ENCODE measurements at places on chromosomes 1 and 21.

- no peak for DNase-seq
These were observed 14.3 kb downstream of the ADAMTSL4 start for GRCh38 chr1:150563340-150564038.

- no peak for DNase-seq
These were observed 61.0 kb downstream of the TOR3A start for GRCh38 chr1:179142889-179143299.

GRCh38 chr1:236808005-236808404 lies 12.9 kb downstream of the MTR start:
- DNase-seq, result no peak

GRCh38 chr1:155005076-155006011 lies 2.7 kb downstream of the ZBTB7B start:
- no peak for DNase-seq

GRCh38 chr1:174008979-174009378 lies 13.2 kb downstream of the RC3H1 start:
- DNase-seq, result no peak

- no peak for DNase-seq
These were observed 4.6 kb downstream of the AGTRAP start for GRCh38 chr1:11740258-11741192.

- no peak for DNase-seq
These were observed 9.7 kb downstream of the ZNF362 start for GRCh38 chr1:33265780-33266605.

DNA sequence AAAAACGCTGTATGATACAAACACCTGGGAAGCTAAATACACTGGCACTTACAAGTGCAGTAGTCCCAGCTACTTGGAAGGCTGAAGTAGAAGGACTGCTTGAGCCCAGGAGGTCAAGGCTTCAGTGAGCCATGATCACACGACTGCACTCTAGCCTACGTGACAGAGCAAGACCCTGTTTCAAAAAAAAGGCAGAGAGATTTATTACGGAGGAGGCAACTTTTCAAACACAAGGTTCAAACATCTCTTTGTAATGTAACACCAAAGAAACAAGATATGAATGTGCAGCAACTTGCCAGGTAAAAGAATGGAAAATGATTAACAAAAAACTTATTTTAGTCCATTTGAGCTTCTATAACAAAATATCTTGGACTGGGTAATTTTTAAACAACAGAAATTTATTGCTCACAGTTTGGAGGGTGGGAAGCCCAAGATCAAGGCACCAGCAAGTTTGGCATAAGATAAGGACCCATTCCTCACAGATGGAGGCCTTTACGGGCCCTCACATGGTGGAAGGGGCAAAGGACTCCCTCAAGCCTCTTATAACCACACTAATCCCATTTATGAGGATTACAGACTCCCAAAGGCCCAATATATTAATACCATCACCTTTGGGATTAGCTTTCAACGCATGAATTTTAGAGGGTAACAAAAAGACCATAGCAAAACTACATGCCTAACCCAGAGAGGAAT lies 73.3 kb downstream of the EVI5 start:
- no peak for DNase-seq

DNA sequence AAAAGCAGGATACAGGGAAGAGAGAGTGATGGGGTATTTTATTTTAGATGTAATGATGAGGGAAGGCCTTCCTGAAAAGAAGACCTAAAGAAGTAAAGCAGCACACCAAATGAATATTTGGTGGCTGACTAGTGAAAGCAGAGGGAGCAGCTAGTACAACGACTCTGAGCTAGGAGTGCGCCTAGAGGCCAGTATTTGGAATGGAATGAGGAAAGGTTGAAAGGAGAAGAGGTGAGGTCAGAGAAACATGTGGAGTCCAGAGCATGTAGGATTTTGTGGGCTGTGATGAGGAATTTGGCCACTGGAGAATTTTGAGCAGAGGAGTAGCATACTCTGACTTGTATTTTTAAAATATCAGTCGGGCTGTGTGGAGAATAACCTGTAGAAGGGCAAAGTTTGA lies 11.8 kb upstream of the RPL5 start:
- DNase-seq, result no peak

DNA sequence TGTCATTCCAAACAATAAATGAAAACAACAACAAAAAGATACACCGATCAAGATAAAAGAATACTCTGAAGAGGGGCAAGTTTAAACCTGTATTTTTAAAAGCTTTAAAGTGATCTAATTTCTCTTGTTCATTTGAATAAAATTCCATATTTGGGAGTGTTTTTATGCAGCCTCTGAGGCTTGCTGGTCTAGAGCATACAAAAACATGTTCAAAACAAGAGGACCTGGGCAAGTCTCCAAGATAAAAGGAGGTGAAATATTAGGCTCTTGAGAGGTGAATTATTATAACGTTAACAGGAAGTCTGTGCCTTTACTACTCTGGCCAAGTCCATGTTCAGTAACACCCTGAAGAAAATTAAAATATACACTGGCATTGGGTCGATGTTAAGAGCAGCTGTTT lies 20.1 kb downstream of the URB1 start:
- no peak for DNase-seq

Measured in NCI-H1436 treated with DMSO at 0.1 percent for 48 hours (cell line).